Posterior vena cava (tissue), 2 donors: ENCODE measurements at places on chromosomes 11 and 22. TPM values are rescaled to one million over a fixed set of nuclear protein-coding genes. Genes with fewer than 3 reads are reported as not detected.

DNA sequence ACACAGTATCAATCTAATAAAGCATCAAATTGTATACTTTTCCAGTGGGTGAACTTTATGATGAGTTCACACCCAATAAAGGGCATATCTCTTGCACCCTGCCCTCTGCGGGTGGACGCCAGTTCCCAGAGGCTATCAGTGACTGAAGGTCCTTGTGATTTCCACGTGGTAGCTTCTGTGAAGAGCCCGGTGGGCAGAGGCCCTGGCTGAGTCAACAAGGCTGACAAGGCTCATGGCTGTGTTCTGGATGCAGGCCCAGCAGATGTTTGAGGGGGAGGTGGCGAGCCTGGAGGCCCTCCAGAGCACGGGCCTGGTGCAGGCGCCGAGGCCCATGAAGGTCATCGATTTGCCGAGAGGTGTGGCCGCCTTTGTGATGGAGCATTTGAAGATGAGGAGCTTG lies 71.4 kb downstream of the PIWIL3 start:
- DNase-seq: no peak

GRCh38 chr11:80593648-80594374 lies 1153.0 kb upstream of the TENM4 start:
- DNase-seq: no peak

The MUC2 gene
- total RNA-seq: 0.05 TPM

The PRDM10 gene
- 10.7 TPM for total RNA-seq

- DNase-seq: no peak
Measured at GRCh38 chr11:47938791-47939560, 41.4 kb upstream of the PTPRJ start.

DNA sequence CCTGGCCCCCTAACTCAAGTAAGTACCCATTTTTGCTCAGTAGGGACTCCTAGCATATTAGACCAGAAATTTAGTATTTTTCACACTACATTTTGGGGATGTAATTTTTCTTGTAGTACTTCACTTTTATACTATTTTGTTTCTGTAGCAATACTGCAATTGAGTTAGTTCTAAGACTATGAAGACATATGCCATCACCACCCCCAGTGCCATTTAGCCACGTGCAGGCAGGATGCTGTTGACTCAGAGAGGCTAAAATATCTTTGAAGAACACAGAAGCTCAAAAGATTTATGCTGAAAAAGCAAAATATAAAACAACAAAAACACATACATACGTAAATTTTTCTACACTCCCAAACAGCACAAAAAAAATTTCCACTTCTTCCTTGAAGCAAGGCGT lies 29.1 kb upstream of the DLAT start:
- DNase-seq: no peak

The HSD17B12 gene
- 85.4 TPM for total RNA-seq

DNA sequence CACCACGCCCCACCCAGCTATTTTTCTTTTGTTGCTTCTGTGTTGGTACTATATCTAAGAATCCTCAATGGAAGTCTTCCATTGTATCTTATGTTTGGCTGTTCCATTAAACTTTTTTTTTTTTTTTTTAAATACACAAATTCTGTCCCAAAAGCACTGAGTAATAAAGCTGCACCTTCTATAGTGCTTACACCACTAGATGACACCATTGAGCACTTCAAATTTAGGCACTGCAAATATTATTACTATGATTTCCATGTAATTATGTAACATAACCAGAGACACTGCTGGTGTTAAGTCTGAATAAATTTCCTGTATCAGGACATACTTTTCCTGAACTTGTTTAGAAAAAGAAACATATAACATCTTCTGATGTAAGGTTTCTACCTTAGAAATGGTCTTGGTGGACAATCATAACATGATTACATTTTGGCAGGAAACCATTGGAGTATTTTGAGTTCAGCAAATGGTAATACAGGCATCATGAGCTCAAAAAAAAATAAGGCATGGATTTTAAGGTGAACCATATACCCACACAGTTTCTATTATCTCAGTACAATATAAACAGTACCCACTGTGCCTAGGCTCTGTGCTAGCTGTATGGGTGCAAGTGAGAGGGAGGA lies 110.5 kb downstream of the ATG16L2 start:
- no peak for DNase-seq

DNA sequence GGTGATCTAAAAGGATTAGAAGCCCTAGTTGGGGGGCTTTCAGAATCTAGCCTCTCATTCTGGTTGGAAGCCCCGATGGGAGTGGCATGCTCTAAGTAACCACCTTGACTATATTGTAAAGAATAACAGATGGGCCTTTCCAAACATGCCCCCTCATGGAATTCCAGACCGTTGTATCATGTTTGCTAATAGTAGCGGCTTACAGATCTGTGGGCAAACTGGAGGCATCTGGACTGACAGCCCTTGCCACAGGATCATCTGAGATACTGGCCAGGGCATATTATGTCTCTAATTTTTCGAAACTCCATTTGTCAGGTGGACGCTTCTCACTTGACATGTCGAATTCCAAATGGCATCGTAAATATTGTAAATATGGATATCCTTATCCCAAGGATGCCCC lies 10.5 kb downstream of the APIP start:
- no peak for DNase-seq

GRCh38 chr11:9020916-9021315 lies 17.1 kb upstream of the NRIP3 start:
- DNase-seq: no peak

The OR51E2 gene
- 0.23 TPM for total RNA-seq
